ENCODE measurements at places on chromosomes 4 and X. TPM values are rescaled to one million over a fixed set of nuclear protein-coding genes. Genes with fewer than 3 reads are reported as not detected.

Gene APLN
- total RNA-seq: under 0.01 TPM

Gene WNK3
- total RNA-seq: 0.64 TPM

Gene ADRA2C
- total RNA-seq: 2.2 TPM

Gene DKK2
- total RNA-seq: under 0.01 TPM

Gene INPP4B
- total RNA-seq: 64.3 TPM

Gene FHDC1
- 1.7 TPM for total RNA-seq

Gene ELF2
- total RNA-seq: 45.8 TPM

Gene TXLNG
- total RNA-seq: 8.1 TPM

Gene CDX4
- not detected for total RNA-seq

Gene NAP1L3
- 5.5 TPM for total RNA-seq

Gene ASB11
- not detected for total RNA-seq

Measured in fibroblast of villous mesenchyme (primary cell).